ENCODE measurements at places on chromosomes 6 and 20.

DNA sequence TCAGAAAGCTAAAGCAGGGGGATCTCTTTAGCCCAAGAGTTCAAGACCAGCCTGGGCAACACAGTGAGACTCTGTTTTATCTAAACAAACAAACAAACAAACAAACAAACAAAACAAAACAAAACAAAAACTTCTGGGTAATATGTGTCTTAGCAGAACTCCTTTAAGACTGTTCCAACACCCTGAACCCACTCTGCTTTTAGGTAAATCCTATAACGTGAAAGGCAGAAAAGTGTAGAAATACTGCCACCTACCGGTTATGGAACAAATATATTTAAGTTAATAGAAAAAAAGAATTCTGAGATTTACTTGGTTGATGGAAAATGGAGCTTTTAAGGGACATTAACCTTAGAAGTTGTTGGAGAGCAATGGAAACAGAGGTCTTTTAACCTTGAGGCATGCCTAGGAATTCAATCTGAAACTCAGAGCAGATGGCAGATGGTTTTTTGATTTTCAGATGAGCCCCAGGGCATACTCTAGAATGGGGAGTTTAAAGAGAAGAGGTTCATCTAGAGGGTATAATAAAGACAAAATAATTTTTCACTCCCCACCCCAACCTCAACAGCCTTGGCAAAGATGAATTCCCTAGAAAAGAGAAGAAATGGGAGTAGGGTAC lies 38.5 kb downstream of the SOD2 start:
- DNase-seq, result peak; percentile 66

DNA sequence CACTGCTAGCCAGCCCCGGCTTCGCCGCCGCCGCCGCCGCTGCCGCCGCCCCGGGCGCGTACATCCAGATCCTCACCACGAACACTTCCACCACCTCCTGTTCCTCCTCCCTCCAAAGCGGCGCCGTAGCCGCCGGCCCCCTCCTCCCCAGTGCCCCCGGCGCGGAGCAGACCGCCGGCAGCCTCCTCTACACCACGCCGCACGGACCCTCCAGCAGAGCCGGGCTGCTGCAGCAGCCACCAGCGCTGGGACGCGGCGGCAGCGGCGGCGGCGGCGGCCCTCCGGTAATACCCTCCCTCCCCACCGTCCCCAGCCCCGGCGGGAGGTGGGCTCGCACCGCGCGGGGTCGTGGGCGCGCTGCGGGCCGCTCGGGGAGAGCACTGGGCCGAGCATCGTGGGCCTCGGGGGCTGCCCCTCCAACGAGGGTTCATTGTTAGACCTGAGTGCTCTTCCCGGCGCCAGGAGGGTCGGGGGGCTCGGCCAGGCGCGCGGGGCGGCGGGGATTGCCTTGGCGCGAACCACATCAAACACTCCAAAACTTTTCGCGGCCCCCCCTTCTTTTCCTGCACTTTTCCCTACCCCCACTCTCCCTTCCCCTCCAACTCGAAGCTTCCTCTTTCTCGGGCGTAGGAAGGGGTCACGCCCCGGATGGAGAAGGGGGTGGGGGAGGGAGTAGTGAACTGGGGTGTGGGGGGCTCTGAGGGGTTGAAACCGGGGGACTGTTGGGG lies 827 bp downstream of the E2F3 start:
- DNase-seq, result peak; percentile 68

DNA sequence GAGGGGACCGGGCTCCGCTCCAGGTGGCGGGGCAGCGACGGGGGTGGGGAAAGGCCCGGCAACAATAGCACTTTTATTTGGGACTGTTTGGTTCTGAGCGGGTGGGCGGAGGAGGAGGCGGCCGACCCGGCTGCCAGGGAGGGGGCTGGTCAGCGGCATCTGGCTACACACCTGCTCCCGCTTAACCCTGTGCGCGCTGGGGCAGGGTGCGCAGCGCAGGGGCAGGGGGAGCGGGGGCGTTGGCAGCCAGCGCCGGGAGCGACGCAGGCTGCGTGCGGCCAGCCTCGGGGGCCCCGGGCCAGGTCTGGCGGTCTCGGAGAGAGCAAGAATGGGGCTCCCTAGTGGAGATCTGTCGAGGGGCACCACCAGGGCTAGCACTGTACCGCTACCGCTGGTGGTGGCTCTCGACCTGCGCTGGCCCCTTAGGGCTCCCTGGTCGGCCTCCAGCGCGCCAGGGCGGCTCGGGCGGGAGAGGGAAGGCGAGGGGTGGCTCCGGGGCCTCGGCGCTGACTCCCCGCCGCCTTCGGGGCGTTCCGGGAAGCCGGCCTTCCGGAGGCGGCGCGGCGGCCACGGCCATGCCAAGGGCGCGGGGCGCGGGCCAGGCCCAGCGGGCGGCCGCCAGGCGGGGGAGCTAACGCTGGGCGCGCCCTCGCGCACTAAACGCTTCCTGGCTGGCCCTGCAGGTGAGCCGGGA lies 92.4 kb downstream of the NCR2 start:
- DNase-seq, result peak; percentile 13

DNA sequence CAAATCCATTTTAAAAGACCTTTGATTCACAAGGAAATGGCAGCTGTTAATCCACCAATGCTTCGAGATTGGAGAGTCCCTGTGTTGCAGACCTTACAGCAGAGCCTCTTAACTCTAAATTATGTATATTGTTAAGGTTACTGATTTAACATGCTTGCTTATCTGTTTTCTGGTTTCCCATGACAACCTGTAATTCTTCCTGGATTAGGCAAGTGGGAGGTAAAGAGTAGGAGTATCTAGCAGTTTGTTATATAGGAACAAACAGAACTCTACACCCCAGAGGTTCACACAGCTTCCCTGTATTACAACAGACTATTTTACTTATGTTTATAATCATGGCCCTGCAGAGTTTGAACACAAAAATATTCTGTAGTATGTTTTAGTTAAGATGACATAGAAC lies 39.5 kb downstream of the NKX2-4 start:
- no peak for DNase-seq

DNA sequence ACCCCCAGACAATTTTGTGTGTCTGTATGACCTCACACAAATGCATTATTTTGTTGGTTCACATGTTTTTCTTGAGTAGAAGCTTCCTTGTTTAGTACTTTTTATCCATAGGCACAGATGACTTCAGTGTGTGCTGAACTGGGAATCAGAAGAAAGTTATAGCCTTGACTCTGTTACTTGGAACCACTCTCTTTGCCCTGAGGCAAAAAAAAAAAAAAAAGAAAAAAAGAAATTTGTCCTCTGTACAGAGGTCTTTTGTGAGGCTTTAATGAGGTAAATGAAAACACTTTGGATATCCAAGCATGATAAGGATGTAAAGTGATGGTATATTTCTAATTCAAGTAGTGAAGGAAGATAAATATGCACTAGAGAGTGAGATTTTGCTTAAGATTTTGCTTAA lies 51.9 kb downstream of the TRMT11 start:
- DNase-seq, result no peak

- no peak for DNase-seq
Observed at GRCh38 chr6:140346428-140346827, 972.0 kb upstream of the CITED2 start.

DNA sequence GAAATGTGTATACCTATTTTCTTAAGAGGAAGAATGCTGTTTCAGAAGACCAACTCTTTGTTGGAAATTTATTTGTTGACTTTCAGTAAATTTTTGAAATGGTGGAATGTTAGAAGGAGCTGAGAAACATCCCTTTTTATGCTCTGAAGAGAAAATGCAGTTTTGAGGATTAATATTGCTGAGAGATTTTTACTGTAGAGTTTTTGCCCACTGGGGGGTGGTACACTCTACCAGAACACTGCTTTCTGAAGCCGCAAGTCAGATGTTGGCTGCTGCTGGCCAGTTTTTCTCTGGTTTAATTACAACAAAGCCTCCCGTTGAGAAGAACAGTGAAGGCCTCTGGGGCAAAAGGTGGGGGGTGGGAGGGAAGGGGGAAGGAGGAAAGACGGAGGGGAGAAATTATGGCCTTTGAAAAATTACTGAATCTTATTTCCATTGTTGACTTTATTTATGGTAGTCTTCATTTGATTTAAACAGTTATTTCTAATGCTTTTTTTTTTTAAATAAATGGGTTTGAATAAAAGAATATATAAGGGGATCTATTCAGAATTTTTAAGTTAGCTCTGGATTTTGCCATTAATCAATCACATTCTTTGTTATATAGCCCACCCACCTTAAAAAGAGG lies 3.0 kb downstream of the FLRT3 start:
- DNase-seq, result peak; percentile 57

- DNase-seq, result peak; percentile 20
Observed at GRCh38 chr6:158033751-158034702, 52.4 kb downstream of the SYNJ2 start.

DNA sequence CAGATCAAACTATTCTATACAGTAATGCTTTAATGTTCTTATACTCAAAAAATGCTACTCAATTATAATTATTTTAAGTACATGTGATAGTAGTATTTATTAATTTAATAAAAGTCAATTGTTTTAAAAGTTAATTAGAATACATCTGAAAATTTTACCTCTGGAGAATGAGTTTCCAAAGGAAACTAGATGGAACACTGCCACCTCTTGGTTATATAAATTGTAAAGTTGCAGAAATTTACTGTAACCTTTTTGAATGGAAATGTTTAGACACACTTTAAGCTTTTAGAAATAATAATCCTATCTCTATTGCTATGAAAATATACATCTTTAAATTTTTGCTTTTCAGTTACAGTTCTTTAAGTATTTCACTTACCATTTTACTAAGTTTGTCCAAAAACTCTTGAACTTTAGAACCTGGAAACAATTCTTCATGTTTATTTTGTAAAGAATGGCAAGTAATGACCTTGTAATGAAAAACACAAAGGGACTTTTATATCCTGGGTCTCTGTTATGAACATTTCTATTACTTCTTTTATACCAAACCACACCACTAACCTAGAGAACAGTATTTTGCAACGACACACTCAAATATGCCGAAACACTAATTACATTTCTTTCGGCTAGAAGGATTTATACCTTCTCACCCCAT lies 10.9 kb upstream of the BMP5 start:
- DNase-seq, result no peak

DNA sequence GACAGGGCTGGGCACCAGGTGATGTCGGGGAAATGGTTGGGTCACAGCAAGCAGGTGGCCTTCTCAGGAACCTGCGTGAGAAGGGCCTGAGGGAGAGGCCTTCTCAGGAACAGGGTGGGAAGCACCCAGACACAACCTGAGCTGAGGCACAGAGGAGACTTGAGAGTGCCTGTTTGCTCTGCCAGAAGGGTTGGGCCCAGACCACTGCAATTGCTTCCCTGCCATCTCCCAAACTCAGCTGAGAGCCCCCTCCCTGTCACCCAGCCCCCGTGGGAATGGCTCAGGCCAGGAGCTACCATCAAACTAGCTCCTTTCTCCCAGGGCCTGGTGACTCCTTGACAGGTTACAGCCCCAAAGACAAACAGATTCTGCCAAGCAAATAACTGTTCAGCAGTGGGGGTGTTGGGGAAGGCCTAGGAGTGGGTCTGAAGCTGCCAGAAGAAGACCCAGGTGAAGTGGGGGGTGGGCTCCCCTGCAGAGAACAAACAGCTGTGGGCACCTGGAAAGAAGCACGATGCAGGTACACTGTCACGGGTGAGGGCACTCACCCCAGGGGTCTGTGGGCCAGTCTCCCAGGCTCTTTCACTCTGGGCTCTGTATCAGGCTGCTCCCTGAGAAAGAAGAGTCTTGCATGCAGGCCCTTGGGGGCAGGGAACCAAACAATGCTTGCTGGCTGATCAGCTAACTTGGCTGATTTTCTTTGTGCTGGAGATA lies 30.4 kb upstream of the SPDEF start:
- no peak for DNase-seq

GRCh38 chr6:147390909-147391536 lies 117.5 kb upstream of the SAMD5 start:
- DNase-seq, result peak; percentile 40

GRCh38 chr20:16147216-16147615 lies 426.0 kb downstream of the KIF16B start:
- no peak for DNase-seq

GRCh38 chr6:31128093-31128676 lies 7.9 kb upstream of the CDSN start:
- DNase-seq, result peak; percentile 30

GRCh38 chr20:59584278-59584925 lies 19.9 kb upstream of the PHACTR3 start:
- no peak for DNase-seq

DNA sequence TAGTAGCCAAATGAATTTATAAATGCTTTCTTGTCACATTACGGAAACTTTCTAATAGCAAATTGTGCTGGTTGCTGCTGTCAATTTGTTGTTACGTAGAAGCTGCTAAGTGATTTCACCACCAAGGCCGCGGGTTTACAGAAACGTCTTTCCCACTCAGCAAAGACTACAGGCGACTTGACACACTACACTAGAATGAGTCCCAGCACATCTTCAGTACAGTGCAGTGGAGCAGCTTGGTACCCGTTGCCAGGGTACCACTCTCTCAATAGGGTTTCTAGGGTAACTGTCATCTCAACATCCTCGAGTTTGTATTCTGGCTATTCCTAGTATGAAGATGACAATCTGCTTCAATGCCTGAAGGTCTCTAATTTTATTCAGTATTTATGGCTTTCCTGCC lies 22.7 kb upstream of the ZDHHC14 start:
- DNase-seq, result no peak

DNA sequence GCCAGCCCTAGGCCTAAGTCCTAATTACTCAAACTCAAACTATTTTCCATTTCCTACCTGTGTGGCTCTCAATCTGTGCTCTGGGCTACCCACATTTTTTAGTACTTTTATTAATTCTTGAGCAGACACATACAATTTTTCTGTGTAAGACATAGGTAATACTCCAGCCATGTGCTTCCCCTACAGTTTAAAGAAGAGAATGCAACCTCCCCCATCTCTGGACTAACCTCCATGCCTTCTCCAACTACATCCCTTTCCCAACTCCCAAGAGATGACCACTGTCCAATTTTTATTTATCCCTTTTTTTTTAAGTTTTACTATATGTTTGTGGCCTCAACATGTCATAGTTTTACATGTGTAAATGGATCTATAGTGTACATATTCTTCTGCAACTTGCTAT lies 5.8 kb downstream of the HMGN4 start:
- no peak for DNase-seq

GRCh38 chr20:35956616-35957015 lies 2.3 kb upstream of the SCAND1 start:
- DNase-seq, result no peak

- DNase-seq, result peak; percentile 28
Observed at GRCh38 chr6:45710304-45710821, 305.3 kb downstream of the CLIC5 start.

GRCh38 chr6:7312616-7313504 lies at the start of gene SSR1:
Gene SSR1 (minus strand): TSS chr6:7313199. CDS start chr6:7313120, 79 bp downstream.
- DNase-seq, result peak; percentile 97

- DNase-seq, result no peak
Observed at GRCh38 chr20:10551732-10552724, 116.9 kb downstream of the SLX4IP start.

DNA sequence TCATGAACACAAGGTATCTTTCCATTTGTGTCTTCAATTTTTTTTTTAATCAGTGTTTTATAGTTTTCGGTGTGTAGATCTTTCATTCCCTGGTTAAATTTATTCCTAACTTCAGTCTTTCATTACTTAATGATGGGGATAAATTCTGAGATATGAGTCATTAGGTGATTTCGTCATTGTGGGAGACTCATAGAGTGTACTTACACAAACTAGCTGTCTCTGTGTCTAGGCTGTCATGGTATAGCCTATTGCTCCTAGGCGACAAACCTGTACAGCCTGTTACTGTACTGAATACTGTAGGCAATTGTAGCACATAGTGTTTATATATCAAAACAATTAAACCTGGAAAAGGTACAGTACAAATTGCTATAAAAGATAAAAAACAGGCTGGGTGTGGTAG lies 42.1 kb downstream of the SMAP1 start:
- peak; percentile 63 for DNase-seq

GRCh38 chr20:33578510-33578909 lies 83.6 kb upstream of the C20orf144 start:
- peak; percentile 55 for DNase-seq

GRCh38 chr6:97049253-97050011 lies 124.9 kb downstream of the KLHL32 start:
- no peak for DNase-seq

Measured in fibroblast of skin of back (primary cell).